ENCODE measurements at places on chromosomes 7 and 10.

DNA sequence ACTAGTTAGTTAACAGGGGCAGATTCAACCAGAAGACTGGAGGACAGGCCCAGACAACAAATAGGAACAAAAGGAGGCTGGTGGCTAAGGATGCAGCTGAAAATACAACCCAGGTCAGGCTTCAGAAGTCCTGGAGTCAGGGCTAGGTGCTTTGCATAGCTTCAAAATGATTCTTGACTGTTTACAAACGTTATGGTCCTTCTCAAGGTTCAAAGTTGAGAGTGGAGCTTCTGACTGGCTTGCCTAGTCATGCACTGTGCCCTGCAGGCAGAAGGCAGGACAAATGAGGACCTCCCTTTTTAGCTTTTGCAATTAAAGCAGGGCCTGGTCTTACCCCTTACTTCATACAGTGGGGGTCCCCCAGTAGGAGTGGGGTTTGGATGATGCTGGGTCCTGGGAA, 4.4 kb upstream of the CDH23 start:
- DNase-seq, result no peak

DNA sequence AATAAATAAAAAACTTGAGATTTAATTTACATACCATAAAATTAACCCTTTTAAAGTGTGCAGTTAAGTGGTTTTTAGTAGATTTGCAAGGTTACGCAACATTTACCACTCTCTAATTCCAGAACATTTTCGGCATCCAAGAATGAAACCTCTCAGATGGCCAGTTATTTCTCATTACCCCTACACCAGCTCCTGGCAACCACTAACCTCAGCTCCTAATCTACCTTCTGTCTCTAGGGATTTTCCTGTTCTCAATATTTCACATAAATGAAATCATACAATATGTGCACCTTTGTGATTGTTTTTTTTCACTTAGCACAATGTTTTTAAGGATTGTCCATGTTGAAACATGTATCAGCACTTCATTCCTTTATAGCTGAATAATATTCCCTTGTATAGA, 45.1 kb downstream of the INPP5F start:
- no peak for DNase-seq

- no peak for DNase-seq
Measured at GRCh38 chr7:73847941-73848723, 5.8 kb upstream of the METTL27 start.

DNA sequence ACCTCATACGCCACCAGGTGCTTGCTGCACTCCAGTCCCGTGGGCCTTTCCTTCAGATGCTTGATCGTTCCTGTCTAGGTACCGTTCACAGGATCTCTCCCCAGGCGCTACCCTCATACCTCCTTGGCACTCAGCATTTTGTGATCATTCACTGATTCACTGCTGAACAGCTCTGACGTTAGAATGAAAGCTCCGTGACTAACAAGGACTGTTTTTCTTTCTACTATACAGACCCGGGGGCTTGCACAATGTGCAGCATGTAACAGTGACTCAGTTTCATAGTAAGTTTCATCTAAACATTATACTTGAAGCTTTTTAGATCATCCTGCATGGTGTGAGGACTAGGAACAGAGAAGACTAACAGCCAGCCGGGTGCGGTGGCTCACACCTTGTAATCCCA, 20.6 kb downstream of the KIN start:
- no peak for DNase-seq

GRCh38 chr7:66352071-66352470, 146.9 kb downstream of the TPST1 start:
- DNase-seq, result no peak

DNA sequence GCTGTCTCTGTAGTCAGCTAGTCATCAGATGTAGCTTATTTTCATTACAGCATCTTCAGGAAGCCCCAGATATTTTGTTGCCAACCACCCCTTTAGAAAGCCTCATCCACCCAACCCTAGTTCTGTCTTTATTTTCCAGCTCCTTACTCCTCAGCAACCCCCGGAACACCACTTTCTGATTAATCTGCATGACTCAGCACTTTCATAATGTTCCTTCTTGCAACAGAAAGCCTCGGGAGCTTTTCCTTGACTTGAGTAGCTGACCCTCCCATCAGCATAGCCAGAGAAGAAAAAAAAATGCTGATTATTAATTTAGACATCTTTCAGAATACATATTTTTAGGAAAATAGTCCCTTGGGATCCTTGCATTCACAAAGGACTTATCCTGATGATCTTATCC, 244.0 kb upstream of the CXCL12 start:
- DNase-seq, result no peak

- DNase-seq, result no peak
Measured at GRCh38 chr7:140418653-140419052, 14.8 kb downstream of the RAB19 start.

DNA sequence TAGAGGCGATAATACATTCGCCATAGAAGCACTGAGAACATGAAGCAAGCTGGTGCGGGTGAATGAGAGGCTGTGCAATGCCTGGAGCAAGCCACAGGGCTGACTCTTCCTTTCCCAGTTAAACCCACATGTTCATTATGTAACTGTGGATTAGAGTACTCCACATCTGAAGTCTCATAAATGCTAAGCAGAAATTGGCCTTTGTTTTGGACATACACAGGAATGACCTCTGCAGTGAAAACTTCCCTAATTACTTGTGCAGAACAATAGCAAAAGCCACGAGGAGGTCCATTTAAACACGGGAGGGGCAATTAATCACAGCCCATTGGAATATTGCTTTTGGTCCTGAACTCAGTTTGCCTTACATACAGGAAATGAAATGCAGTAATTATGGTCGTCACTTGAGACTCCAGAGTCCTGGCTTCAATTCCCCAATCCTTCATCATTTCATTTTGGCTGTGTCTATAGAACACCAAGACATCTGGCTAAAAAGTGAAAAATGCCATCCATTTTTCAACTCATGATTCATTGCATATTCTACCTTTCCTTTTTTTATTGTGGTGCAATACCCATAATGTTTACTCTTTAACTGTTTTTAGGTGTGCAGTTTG, 78.7 kb upstream of the CXCL12 start:
- DNase-seq, result no peak

DNA sequence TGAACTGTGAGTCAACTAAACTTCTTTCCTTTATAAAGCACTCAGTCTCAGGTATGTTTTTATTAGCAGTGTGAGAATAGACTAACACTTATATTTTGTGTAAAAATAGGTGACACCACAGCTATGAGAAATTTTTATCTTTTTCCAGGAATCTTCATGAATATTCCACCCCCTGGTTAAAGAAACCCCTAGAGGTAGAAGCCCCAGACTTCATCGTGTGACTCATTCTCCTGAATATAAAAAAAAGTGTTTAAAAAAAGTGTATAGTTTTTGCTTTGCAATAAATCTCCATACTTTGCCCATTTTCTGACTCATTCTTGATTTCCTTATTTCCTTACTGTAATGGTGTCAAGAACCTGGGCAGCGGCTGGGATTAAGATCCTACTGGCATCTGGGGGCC, 667.6 kb upstream of the CELF2 start:
- no peak for DNase-seq

DNA sequence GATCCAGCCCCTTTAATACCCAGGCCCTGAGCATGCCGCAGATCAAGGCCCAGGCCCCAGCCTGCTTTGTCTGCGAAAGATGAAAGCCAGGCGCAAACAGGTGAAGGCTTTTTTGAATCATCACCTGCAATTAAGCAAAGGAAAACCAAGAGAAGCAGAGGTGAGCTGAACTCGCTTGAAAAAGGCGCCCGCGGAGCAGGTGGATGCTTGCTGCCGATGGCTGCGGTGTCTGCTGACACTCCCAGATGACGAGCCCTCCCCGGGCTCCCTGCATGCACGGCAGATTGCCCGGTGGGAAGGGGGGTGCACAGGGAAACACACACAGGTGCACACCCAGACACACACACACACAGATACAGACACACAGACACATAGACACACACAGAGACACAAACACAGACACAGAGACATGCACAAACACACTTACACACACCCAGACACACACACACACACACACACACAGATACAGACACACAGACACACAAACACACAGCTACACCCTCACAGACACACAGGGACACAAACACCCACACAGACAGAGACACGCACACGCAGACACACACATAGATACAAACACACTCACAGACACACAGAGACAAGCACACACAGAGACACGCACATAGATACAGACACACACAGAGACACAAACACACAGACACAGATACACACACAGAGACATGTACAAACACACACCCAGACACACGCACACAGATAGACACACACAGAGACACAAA, 142.6 kb upstream of the RNF32 start:
- DNase-seq, result no peak

DNA sequence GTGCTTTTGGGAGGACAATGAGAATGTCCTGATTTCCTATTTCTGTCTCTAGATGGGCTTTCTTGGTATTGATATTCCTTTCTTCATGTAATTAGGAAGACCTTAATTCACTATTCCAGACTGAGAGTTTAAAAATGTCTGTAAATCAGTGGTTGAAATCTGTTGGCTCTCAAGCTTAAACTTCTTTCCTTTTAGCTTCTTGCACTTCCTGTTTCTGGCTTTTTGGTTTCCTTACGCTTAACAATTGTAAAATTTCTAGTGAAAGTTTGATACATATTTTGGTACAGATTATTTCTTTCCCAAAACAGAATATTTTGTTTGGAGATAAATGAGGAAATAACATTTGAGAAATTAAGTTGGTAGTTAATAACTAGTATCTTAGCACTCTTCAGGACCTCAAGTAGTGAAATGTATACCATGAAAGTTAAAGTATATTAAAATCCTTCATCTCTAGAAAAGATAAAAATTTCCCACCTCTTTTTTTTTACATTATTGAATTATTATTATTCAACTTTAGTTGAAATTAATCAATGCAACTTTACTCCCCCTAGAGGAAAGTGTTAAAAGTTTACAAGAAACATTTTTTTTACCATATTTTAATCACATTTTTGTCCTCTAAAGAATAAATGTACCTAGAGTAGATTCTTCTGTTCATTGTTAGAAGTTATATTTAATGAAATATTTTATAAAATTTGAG, 137.2 kb downstream of the PHTF2 start:
- no peak for DNase-seq

GRCh38 chr7:134165252-134165651, 38.1 kb downstream of the LRGUK start:
- no peak for DNase-seq

GRCh38 chr7:114786455-114786854, 135.4 kb upstream of the MDFIC start:
- no peak for DNase-seq

- no peak for DNase-seq
Measured at GRCh38 chr7:54663186-54663585, 95.8 kb downstream of the SEC61G start.
